ENCODE measurements at places on chromosomes 3 and 15.

GRCh38 chr15:42511007-42511391 lies 15.6 kb downstream of the SNAP23 start:
- peak; percentile 73 for DNase-seq

DNA sequence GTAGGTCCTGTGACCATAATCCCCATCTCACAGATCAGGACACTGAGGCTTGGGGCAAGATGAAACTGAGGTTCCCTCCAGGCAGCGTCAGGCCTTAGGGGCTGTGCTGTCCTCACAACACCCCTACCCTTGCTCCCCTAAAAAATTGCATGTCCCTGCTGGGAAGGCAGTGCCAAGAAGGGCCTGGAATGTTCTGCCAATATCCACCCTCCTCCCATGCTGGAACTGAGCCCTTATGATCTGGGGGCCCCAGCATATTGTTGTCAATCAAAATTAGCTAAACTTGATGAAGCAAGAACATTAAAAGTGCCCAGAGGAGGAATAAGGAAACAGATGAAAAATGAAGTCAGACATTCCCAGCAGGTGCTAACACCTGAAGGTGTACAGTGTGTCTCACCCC lies 13.4 kb upstream of the RTP3 start:
- no peak for DNase-seq

DNA sequence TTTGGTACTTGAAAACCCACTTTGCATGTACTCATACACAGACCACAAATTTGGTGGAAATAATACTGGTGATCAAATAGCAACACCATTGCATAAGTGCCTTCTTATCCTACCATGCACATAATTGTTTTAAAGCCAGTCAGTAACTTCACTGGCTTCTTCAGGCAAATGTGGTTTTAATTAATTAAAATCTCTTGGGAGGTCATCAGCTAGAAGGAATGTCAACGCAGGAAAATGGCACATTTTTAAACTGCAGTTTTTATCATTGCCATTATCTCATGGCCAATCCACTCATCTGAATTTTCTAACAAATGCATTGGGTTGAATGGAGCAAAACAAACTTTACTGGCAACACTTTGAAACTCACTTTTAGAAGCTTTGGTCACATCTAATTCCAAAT lies 105.7 kb upstream of the ZPLD1 start:
- no peak for DNase-seq

DNA sequence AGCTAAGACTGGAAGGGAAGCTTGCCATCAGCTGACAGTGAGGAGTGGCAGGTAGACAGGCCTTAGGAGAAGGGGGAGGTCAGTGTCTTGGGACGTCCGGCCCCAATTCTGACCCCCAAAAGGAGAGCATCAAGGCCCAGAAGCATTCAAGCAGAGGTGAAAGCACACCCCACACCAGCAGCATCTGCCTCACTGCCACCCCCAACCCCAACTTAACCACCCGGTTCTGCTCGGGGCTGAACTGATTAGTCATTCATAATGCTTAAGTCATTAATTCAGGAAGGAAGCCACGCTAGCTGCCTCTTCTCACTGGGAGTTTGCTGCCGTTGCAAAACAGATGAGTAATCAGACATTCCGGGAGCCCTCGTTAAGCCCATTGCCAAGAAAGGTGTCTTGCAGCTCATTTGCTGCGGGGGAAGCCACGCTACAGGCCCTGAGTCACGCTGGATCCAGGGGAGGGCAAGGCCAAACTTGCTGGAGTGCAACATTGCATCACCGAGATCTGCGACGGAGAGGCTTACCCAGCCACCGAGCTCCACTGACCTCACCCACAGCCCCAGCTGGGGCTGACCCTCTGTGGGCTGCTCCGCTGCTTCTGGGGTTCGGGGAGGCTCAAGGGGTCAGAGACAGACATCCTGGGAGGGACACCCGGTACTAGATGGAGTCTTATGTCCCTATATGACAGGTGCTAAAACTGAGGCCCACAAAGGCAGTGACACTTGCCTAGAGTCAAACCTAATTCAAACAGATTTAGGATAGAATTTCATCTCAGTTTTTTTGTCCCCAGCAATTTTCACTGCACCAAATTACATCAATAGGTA lies 46.4 kb upstream of the HES1 start:
- peak; percentile 99 for DNase-seq

- no peak for DNase-seq
Measured at GRCh38 chr3:146454796-146455195, 14.6 kb downstream of the PLSCR2 start.

- peak; percentile 13 for DNase-seq
Measured at GRCh38 chr3:111616417-111617105, 21.4 kb upstream of the ZBED2 start.

- DNase-seq, result peak; percentile 61
Measured at GRCh38 chr3:29067007-29067406, 213.9 kb upstream of the RBMS3 start.

DNA sequence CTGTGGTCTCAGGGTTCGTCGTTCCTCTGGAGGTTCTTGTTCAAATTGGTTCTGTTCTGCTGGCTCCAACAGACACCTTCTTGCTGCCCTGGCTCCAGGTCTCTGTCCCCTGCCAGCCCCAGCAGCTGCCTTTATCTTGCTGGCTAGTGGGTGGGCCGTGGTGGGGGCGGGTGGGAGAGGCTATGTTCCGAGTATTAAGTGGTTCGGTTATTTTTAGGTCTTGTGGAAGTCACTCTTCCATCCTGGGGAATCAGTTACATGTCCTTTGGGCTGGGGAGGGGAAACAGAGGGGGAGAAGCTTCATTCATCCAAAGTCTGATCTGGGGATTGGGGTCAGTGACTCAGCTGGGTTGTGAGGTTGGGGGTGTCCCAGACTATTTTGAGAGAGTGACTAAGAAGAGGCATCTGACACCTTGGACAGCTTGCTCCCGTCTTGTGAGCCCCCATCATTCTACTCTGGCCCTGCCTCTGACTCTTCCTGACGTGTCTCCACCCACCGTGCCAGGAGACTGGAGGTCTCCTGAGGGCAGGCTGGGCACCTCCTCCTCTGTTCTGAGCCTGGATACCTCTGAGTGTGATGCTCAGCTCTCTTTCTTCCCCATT lies at the start of gene XIRP1:
Gene XIRP1 (minus strand): TSS at position 106 of the 603 bp plus-strand sequence. CDS start 3,150 bp downstream, outside the sequence.
- peak; percentile 48 for DNase-seq

- no peak for DNase-seq
Measured at GRCh38 chr3:94402126-94402525, 339.3 kb downstream of the NSUN3 start.

GRCh38 chr3:134874737-134875413 lies 79.8 kb downstream of the EPHB1 start:
- no peak for DNase-seq

DNA sequence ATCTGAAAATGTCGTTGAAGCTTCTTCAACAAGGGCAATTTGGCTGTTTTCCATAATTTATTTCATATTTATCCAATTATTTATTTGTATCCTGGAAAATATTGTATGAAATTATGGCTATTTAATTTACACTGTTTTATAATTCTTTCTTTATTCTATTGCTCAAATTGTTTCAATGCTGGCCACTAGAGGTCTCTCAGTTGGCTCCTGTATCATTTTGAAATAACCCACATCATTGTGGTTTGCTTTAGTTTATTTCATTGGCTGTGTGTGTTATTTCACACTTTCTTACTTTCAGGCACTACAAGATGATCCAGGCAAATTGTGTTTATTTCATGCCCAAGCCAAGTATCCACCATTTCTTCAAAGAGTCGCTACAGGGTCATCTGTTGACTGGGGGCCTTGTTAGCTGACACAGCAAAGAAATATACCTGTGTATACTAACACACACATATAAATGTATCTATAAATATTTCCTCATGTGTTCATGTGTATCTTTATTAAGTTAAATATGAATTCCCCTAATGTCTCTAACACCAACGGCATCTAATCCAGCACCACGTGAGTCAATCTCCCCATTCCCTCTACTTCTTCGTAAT lies 86.2 kb downstream of the NPAP1 start:
- no peak for DNase-seq

DNA sequence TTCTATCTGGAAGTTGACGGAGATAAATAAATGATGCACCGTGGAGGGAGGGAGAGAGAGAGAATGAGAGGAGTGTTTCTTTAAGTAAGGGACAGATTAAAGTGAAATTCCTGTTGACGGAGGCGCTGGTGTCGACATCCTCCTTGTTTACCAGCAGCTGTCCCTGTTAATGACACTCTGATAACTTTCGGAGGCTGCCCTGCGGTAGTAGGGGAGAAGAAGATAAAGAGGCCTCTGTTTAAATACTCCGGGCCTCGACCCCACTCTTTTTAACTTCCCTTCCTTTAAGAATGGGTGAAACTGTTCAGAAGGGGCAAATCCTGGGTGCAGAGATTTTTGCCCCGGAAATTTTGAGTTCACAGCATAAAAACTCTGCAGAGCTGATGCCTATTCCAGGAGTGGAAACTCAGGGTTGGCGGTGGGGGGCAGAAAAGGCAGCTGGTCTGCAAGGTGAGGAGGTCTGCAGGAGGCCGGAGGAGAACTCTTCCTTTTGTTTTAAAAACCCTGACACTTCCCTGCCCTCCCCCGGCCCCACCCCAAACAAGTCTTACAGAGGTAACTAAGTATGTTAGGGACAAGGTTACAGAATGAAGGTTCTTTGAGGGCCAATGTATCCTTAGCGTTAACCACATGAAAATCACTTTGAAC lies 276.6 kb upstream of the NR2F2 start:
- no peak for DNase-seq

DNA sequence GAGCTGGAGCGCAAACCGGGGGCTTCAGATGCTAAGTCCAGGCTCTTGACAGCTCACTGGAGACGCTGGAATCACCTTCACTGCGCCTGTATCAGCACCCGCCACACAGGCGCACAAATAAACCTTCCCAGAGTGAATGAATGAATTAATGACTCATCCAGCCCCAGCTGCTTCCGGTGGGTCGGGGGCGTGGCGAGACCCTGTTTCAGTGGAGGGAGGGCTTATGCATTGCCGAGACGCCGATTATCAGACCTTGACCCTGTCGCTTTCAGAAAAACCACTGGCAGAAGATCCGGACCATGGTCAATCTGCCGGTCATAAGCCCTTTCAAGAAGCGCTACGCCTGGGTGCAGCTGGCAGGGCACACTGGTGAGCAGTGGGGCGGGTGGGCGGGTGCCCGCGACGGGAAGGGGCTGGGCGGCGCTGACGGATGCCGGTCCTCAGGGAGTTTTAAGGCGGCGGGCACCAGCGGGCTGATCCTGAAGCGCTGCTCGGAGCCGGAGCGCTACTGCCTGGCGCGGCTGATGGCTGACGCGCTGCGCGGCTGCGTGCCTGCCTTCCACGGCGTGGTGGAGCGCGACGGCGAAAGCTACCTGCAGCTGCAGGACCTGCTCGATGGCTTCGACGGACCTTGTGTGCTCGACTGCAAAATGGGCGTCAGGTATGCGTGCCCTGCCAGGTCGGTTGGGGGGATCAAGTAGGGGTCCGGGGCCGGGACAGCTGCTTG lies 7.7 kb downstream of the ITPKA start:
- no peak for DNase-seq
